ENCODE measurements at places on chromosomes 11 and 22. TPM values are rescaled to one million over a fixed set of nuclear protein-coding genes. Genes with fewer than 3 reads are reported as not detected.
A peak's percentile ranks its signal among the peaks of the same experiment; 100 is the strongest.

- H3K4me3 ChIP-seq = no peak overlapping the region
- H3K27ac ChIP-seq = no peak overlapping the region
- DNase-seq = no peak
- H3K36me3 ChIP-seq = peaks cover 5% of the 10 kb centered on the region
- H3K4me1 ChIP-seq = peaks cover 2% of the 10 kb centered on the region
- H3K27me3 ChIP-seq = no peaks in the 10 kb centered on the region
Observed at GRCh38 chr11:3831378-3832239, 9.2 kb downstream of the RHOG start.

- peaks cover 80% of the 10 kb centered on the region for H3K4me1 ChIP-seq
- peak overlapping the region; percentile 32 for H3K4me3 ChIP-seq
Observed at GRCh38 chr11:73323464-73323863, 15.4 kb downstream of the ARHGEF17 start.

DNA sequence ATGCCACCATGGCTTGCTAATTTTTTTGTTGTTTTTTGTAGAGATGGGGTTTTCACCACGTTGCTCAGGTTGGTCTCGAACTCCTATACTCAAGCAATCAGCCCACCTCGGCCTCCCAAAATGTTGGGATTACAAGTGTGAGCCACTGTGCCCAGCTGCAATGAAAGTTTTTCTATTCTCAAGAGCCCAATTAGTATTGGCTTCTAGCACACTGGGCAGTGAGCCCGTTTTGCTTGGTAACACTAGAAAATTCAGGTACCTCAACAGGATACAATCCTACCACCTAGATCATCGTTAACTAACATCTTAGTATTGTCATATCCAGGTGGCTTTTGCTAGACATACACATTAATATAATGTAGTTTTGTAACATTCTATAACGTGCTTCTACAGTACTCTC lies 19.0 kb downstream of the SEC14L3 start:
- H3K27ac ChIP-seq = no peak overlapping the region
- DNase-seq = no peak
- H3K4me1 ChIP-seq = no peaks in the 10 kb centered on the region
- peaks cover 4% of the 10 kb centered on the region for H3K27me3 ChIP-seq
- no peak overlapping the region for H3K4me3 ChIP-seq
- no peaks in the 10 kb centered on the region for H3K36me3 ChIP-seq

GRCh38 chr11:65375012-65375411 lies 7.4 kb downstream of the SLC25A45 start:
- no peaks in the 10 kb centered on the region for H3K36me3 ChIP-seq
- H3K4me3 ChIP-seq = no peak overlapping the region
- H3K27me3 ChIP-seq = no peaks in the 10 kb centered on the region
- no peak for DNase-seq

The KCNC1 gene
- not detected for total RNA-seq

- H3K4me3 ChIP-seq = no peak overlapping the region
- no peaks in the 10 kb centered on the region for H3K36me3 ChIP-seq
Observed at GRCh38 chr11:126214441-126214840, 2.9 kb downstream of the FAM118B start.

The SCGB1A1 gene
- not detected for total RNA-seq

The RTN4RL2 gene
- 0.17 TPM for total RNA-seq

DNA sequence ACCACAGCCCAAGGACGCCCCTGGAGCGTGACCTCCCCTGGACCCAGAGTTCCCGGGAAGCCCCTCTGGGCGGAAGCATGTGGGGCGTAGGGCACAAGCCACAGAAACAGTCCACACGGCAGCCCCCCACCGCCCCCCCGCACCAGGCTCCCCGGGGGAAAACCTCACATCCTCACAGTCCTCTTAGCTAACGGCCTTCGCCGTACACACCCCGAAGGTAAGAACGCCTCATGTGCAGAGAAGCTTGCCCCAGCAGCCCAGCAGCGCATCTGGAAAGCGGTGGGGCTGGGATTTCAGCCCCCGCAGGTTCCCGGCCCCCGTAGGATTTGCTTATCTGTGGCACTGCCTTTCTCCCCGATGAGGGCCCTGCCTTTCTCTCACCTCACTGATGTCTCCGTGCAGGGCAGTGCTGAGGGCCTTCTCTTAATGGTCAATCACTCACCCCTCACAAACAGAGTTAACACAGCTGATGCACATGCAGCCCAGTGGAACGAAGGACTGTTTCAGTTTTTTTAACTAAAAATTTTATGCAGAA lies 309.2 kb downstream of the BRD1 start:
- no peak overlapping the region for H3K27ac ChIP-seq
- H3K36me3 ChIP-seq = no peaks in the 10 kb centered on the region
- DNase-seq = no peak
- no peak overlapping the region for H3K4me3 ChIP-seq
- no peaks in the 10 kb centered on the region for H3K27me3 ChIP-seq

GRCh38 chr11:10568486-10568941 lies at the start of gene LYVE1:
TSS of gene LYVE1 (minus strand) at chr11:10568665. CDS start at chr11:10568532, 133 bp downstream.
- DNase-seq = no peak
- H3K27ac ChIP-seq = no peak within 1 kb of the TSS
- H3K27me3 ChIP-seq = no peaks in the 10 kb centered on the region
- no peaks in the 10 kb centered on the region for H3K36me3 ChIP-seq
- no peak within 1 kb of the TSS for H3K4me3 ChIP-seq

- H3K27ac ChIP-seq = no peak overlapping the region
- H3K4me3 ChIP-seq = no peak overlapping the region
- no peak for DNase-seq
- H3K27me3 ChIP-seq = no peaks in the 10 kb centered on the region
- no peaks in the 10 kb centered on the region for H3K36me3 ChIP-seq
- no peaks in the 10 kb centered on the region for H3K4me1 ChIP-seq
Observed at GRCh38 chr22:48957987-48958321, 869.7 kb downstream of the BRD1 start.

The RBX1 gene
- 53.2 TPM for total RNA-seq

The PTPRCAP gene
- total RNA-seq = under 0.01 TPM

The PANX3 gene
- total RNA-seq = not detected

- H3K36me3 ChIP-seq = no peaks in the 10 kb centered on the region
- H3K27ac ChIP-seq = no peak overlapping the region
- no peaks in the 10 kb centered on the region for H3K27me3 ChIP-seq
- DNase-seq = no peak
- H3K4me3 ChIP-seq = no peak overlapping the region
- H3K4me1 ChIP-seq = no peaks in the 10 kb centered on the region
Observed at GRCh38 chr11:2673250-2673610, 26.6 kb downstream of the KCNQ1OT1 start.

The CLMP gene
- 84.5 TPM for total RNA-seq

The ZP1 gene
- under 0.01 TPM for total RNA-seq

DNA sequence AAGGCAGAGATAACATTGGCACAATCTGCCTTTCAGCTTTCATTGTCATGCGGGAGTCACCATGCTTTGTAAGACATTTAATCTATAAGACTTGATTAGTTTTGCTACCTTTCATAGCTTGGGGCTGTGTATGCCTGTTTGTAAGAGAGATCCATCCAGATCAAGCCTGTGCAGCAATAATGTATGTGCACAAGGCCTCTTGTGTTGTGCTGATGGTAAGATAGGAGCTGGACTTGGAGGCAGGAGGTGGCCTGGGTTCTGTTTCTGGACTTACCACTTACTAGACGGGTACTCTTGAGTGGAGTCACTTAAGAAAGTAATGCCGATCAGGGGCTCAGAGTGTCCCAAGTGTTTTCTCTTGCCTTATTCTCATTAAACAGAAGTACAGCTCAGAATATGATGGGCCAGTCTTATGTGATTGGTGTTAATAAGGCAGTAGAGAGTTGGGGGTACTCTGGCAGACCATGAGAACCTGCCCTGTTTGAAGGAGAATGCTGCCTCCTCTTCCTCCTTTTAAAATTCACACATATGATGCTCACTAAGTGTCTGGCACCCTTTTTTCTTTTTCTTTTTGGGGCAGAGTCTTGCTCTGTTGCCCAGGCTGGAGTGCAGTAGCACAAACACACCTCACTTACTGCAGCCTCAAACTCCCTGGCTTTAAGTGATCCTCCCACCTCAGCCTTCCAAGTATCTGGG lies 30.9 kb downstream of the PTPRJ start:
- H3K36me3 ChIP-seq = no peaks in the 10 kb centered on the region
- no peak overlapping the region for H3K27ac ChIP-seq
- no peaks in the 10 kb centered on the region for H3K27me3 ChIP-seq
- DNase-seq = no peak
- H3K4me1 ChIP-seq = peaks cover 20% of the 10 kb centered on the region

GRCh38 chr11:8604078-8604723 lies 10.2 kb upstream of the STK33 start:
- DNase-seq = peak; percentile 100
- peak overlapping the region; percentile 86 for H3K27ac ChIP-seq
- H3K36me3 ChIP-seq = no peaks in the 10 kb centered on the region
- H3K27me3 ChIP-seq = no peaks in the 10 kb centered on the region

The SLC22A24 gene
- total RNA-seq = not detected

DNA sequence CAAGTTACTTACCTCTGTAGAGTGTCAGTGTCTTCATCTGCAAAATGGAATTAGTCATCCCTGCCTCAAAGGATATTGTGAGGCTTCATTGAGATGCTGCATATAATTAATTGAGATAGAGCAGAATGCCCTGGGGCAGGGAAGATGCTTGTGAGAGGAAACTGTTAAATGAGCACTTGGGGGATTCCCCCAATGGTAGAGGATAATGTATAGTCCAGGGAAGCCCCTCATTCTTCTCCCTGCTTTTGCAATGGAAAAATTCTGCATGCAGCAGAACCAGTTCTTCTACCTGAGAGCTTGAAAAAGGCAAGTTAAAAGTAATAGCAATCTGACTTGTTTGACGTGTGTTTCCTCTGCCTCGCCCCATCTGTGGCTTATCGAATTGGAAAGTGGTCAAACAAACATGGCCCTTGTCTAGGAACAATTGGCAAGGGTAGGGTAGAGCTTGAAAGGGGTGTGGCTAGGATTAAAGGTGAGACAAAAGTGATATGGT lies 90.9 kb downstream of the NAV2 start:
- H3K36me3 ChIP-seq = peaks cover 2% of the 10 kb centered on the region
- no peak for DNase-seq
- no peaks in the 10 kb centered on the region for H3K27me3 ChIP-seq
- no peak overlapping the region for H3K4me3 ChIP-seq
- no peak overlapping the region for H3K27ac ChIP-seq

The MRGPRF gene
- total RNA-seq = 84.2 TPM

- H3K4me3 ChIP-seq = no peak overlapping the region
- H3K27ac ChIP-seq = no peak overlapping the region
- DNase-seq = no peak
- no peaks in the 10 kb centered on the region for H3K27me3 ChIP-seq
- no peaks in the 10 kb centered on the region for H3K4me1 ChIP-seq
Observed at GRCh38 chr11:108853864-108854263, 189.0 kb downstream of the DDX10 start.

- H3K4me3 ChIP-seq = no peak overlapping the region
- DNase-seq = peak; percentile 41
- peaks cover 9% of the 10 kb centered on the region for H3K27me3 ChIP-seq
Observed at GRCh38 chr11:72534371-72535193, 100.3 kb upstream of the CLPB start.

DNA sequence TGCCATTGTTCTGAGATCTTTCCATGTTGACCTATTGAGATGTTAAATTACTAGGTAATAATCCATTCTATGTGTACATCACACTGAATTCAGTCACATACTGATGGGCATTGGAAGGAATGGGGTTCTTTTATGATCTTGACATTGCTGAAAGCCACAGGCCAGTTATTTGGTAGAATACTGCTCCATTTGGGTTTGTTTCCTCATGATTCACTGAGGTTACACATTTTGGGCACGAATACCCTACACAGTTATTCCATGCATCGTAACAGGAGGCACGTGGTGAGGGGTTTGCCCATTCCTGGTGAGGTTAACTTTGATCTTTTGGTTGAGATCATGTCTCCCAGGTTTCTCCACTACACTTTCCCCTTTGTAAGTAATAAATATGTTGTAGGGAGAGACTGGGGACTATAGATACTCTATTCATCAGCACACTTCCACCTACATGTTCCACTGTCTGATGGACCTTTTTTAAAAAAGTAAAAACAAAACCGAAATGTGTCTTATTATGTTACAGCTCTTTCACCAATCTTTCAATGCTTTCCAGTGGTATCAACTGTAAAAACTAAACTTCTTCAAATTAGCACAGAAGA lies 12.0 kb upstream of the FOLR1 start:
- H3K27me3 ChIP-seq = no peaks in the 10 kb centered on the region
- DNase-seq = peak; percentile 52
- no peaks in the 10 kb centered on the region for H3K36me3 ChIP-seq

DNA sequence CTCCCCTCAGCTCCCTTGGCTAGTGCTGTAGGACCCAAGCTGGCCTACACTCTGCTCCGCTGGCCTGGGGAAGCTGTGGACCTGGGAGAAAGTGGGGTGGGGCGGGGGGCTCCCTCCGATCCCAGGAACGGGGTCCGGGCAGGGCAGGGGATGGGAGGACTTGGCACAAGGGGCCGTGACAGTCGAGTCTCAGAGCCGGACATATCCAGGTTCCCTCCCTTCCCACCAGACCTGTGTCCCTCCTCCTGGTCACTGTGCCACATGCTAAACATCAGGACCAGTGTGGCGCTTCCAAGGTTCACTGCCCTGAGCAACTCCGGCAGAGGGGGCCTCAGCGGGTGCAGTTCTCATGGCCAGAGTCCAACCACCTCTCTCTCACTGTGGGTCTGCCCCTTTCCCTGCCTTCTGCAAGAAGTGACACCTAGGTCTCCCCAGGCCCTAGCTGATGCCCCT lies 2.0 kb downstream of the DUSP8 start:
- H3K4me1 ChIP-seq = no peaks in the 10 kb centered on the region
- no peak for DNase-seq
- H3K4me3 ChIP-seq = no peak overlapping the region
- H3K27me3 ChIP-seq = peaks cover 28% of the 10 kb centered on the region

- H3K36me3 ChIP-seq = no peaks in the 10 kb centered on the region
- H3K27me3 ChIP-seq = no peaks in the 10 kb centered on the region
- H3K4me3 ChIP-seq = no peak overlapping the region
- DNase-seq = no peak
- no peak overlapping the region for H3K27ac ChIP-seq
Observed at GRCh38 chr11:124096364-124096763, 18.9 kb upstream of the VWA5A start.

GRCh38 chr11:132312701-132313111 lies 942.3 kb downstream of the NTM start:
- no peak overlapping the region for H3K4me3 ChIP-seq
- no peaks in the 10 kb centered on the region for H3K36me3 ChIP-seq
- no peaks in the 10 kb centered on the region for H3K4me1 ChIP-seq
- H3K27ac ChIP-seq = no peak overlapping the region
- H3K27me3 ChIP-seq = no peaks in the 10 kb centered on the region
- peak; percentile 35 for DNase-seq

- H3K4me3 ChIP-seq = no peak overlapping the region
- H3K4me1 ChIP-seq = peaks cover 51% of the 10 kb centered on the region
- H3K27me3 ChIP-seq = no peaks in the 10 kb centered on the region
- DNase-seq = no peak
- H3K27ac ChIP-seq = peak overlapping the region; percentile 92
Observed at GRCh38 chr11:12286606-12287005, 90.8 kb upstream of the PARVA start.

GRCh38 chr11:32821517-32821916 lies 8.2 kb upstream of the PRRG4 start:
- no peaks in the 10 kb centered on the region for H3K36me3 ChIP-seq
- no peak overlapping the region for H3K4me3 ChIP-seq
- H3K27ac ChIP-seq = no peak overlapping the region
- H3K4me1 ChIP-seq = no peaks in the 10 kb centered on the region
- H3K27me3 ChIP-seq = no peaks in the 10 kb centered on the region
- DNase-seq = peak; percentile 62

The TRIM48 gene
- not detected for total RNA-seq

The OR51F2 gene
- not detected for total RNA-seq

The OR5AK2 gene
- not detected for total RNA-seq

The HSPB2 gene
- 2.8 TPM for total RNA-seq

- DNase-seq = no peak
- no peak overlapping the region for H3K4me3 ChIP-seq
- H3K27me3 ChIP-seq = no peaks in the 10 kb centered on the region
Observed at GRCh38 chr11:130798801-130799200, 117.5 kb downstream of the SNX19 start.
